NCI-H774 (cell line): ENCODE measurements at places on chromosomes 16 and 17.
A peak's percentile ranks its signal among the peaks of the same experiment; 100 is the strongest.

DNA sequence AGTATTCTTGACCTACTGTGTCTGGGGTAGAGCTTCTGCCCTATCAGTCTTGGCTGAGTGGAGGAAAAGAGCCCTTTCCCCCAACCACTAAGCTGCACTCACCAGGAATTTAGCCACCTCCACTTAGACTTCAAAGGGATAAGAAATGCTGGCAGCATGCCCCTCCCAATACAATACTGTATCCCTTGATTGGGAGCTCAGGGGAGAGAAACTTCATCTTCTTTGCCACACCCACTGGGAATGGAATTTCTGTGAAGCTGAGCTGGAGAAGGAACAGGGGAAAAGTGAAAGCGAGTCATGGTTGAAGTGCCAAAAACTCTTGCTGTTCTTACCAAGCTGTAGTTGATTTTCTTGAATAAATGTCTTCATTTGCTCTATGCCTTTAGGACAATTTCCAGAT lies 68.8 kb downstream of the CEP112 start:
- DNase-seq, result no peak

- DNase-seq, result no peak
These were observed 21.9 kb downstream of the ZNF750 start for GRCh38 chr17:82817947-82818346.

GRCh38 chr17:42337442-42337841 lies 49.1 kb downstream of the STAT5A start:
- no peak for DNase-seq

GRCh38 chr17:81825841-81826466 lies 7.1 kb downstream of the MCRIP1 start:
- no peak for DNase-seq

DNA sequence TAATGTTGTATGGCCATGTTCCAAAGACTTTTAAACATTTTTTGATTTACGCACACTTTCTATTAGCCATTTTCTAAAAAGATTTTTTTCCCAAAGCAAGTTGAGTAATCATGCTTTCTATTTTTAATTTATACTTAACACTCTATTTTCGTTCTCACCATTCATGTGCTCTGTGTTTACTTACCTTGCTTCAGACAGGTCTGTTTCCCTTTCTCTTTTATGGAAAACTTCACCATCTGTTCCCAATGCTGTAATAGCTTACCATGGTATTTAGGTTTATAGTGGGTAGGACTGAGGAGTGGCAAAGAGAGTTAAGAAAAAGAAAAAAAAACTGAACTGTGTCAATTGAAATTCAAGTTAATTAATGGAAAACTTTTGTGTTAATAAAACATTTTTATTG lies 37.5 kb upstream of the KCNJ16 start:
- DNase-seq, result peak; percentile 82

- no peak for DNase-seq
These were observed 2.6 kb downstream of the CAMKK1 start for GRCh38 chr17:3890082-3890877.

- no peak for DNase-seq
These were observed 551.9 kb upstream of the CA10 start for GRCh38 chr17:52710363-52710901.

- DNase-seq, result no peak
These were observed 28.8 kb downstream of the RFWD3 start for GRCh38 chr16:74637742-74638453.

DNA sequence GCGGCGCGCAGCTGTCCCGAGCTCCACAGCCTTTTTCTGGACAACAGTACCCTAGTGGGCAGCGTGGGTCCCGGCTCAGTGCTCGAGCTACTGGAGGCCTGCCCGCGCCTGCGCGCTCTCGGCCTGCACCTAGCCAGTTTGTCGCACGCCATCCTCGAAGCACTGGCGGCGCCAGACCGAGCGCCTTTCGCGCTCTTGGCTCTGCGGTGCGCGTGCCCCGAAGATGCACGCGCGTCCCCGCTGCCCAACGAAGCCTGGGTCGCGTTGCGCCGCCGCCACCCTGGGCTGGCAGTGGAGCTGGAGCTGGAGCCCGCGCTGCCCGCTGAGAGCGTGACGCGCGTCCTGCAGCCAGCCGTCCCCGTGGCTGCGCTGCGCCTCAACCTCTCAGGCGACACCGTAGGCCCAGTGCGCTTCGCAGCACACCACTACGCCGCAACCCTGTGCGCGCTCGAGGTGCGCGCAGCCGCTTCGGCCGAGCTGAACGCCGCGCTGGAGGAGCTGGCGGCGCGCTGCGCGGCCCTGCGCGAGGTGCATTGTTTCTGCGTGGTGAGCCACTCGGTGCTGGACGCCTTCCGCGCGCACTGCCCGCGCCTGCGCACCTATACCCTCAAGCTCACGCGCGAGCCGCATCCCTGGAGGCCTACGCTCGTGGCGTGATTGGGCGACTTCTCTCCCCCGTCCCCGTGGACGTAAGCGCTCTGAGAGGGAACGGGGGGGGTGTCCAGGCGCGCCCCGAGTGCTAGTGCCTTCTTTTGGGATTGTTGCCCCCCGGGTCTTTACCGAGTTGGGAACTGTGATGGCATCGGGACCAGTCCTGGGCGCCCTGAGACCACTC lies 1.2 kb upstream of the HSF4 start:
- DNase-seq, result peak; percentile 41

GRCh38 chr17:17021194-17021863 lies 20.9 kb upstream of the MPRIP start:
- DNase-seq, result no peak

DNA sequence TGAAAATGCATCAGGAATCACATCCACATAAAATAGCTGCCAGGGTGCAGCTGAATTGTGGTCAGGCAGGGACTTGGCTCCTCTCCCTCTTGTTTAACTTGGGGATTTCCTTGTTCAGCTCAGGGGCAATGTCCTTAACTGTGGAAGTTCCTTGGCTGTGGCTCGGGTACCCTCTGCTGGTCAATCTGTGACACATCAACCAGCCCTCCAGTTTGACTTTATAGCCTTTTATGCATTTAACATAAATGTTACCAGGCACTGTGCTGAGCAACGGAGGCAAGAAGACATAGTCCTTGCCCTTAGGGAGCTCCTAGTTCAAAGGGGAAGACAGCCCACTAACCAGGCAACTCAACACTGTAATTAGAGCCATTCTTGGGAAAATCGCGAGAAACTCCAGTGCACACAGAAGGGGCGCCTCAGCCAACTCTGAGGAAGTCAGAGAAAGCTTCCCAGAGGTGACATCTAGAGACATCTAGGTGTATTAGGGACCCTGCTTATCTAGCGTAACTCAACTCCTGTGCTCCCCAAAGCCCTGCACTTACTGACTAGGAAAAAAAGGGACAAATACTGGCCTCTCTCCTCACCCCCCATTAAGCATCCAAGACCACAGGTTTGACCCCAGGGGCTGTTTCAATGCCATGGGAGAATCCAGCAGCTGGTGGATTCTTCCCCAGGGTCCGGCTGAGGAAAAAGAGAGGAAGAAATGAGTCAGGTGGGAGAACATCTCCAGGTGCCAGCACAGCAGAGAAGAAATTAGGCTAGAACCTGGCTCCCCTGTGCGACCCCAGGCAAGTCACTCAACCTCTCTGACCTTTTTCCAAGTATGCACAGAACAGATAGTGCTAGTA lies 17.3 kb upstream of the EEF2K start:
- peak; percentile 51 for DNase-seq

GRCh38 chr17:32487473-32488176 lies 832 bp downstream of the CDK5R1 start:
- no peak for DNase-seq

DNA sequence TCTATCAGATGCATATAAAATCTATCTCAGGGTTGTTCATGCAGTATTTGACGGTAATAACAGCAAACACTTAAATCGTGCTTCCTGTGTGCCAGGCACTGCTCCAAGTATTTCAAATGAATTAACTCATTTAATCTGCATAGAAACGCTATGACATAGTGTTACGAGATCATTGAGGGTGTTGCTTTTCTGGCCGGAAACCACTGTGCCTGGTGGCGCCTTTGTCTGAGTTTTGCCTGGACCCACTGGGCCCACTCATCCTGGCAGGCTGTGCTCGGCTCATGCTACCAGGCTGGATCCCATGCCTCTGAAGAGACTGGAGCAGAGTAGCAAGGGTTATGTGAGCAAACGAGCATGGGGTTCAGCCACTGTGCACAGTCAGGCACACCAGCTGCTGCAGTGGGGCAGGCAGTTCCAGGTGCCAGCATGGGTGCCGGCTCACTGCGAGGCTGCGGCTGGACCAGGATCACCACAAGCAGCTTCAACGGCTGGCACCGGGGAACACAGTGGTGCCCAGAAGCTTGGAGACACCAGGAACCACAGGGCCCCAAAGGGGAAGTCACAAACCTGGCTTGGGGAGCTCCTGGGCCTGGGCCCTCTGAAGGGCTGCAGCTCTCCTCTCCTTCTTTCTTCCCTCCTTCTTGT lies 45.9 kb upstream of the CLEC19A start:
- DNase-seq, result no peak

DNA sequence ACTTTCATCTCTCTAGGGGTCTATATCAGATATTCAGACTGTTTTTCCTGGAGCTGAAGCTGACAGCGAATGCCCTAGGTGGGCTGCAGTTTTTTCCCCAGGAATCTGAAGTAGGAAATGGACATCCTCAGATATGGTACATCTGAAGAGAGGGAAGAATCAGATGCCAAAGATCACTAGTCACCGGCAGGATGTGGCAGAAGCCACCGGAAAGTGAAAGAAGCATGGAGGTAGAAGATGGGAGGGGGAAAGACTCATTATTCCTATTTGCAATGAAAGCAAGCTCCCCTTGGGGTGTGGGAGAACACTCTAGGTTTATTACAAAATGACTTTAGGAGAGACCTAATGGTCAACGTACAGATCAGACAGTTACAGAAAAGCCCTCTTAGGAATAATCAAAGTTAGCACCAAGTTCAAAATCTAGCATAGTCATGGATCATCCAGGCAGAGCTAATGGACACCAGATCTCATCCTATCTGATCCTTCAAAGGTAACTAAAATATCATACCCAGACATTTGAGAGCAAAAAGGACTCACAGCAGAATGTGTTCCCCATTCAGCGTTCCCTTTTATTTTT lies 110.7 kb downstream of the HS3ST3A1 start:
- no peak for DNase-seq
